ENCODE measurements at places on chromosomes 16 and 17.

- DNase-seq, result peak; percentile 87
These were observed 5.2 kb downstream of the CISD3 start for GRCh38 chr17:38735161-38735997.

DNA sequence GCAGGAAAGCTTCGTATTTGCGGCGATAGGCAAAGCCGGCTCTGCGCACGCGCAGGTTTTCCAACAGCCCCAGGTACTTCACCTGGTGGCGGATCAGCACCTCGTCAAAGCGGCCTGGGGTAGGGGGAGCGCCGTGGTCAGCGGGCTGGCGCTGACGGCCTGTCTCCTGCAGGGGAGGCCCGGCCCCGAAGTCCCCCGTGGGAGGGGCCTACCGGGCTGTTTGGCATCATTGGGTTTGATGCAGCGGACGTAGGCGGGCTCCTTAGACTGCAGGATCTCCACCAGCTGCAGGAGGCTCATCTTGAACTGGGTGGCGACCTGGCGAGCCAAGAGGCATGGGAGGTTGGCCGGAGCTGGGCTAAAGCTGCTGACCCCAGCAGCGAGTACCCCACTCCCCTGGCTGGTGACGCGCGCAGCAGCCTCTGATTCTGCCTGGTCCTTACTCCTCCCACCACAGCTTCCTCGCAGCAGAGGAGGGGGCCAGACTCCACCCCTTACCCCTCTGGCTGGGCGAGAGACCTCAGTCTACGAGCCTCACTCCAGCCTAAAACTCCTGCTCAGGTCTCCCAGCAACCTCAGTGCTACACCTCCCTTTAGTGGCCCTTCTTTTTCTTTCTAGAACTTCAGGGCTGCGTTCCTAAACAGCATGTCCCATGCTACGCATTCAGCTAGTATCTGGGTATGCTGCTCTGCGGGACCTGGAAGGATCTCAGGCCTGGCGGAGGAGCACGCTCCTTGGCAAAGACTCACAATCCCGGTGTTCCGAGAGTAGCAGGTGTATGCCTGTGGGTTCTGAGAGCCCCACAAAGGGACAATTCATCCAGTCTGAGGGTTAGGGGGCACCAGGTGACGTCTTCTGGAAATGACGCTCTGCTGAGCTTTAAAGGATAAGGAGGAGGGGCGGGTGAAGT, 16.1 kb upstream of the CRK start:
- no peak for DNase-seq

GRCh38 chr16:65196420-65197075, 74.7 kb upstream of the CDH11 start:
- DNase-seq, result no peak

GRCh38 chr17:42260318-42260717, 15.9 kb downstream of the STAT5B start:
- DNase-seq, result no peak
